Activated CD8-positive, alpha-beta memory T cell treated with anti-CD3 and anti-CD28 coated beads, Interleukin-2, amount 10 ng/mL, durations not matched to agents 7 days and 5 days (primary cell): ENCODE measurements at places on chromosomes 2 and 18.

DNA sequence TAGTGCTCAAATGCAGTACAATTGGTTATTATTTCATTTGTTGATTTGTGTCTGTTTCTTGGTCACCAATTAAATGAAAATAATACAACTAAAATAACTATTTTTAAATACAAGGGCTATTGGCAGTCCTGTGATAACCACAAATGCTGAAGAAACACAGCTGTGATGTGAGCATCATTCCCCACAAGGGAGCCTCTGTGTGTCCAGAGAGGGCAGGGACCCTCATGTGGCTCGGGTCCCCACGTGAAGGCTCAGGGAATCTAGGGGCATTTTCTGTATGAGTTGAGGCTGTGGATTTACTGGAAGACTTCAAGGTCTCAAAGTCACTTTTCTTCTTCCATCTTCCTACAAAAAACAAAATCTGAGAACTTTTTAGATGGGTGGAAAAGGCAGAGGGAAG, 316.1 kb upstream of the RAB12 start:
- DNase-seq: no peak

DNA sequence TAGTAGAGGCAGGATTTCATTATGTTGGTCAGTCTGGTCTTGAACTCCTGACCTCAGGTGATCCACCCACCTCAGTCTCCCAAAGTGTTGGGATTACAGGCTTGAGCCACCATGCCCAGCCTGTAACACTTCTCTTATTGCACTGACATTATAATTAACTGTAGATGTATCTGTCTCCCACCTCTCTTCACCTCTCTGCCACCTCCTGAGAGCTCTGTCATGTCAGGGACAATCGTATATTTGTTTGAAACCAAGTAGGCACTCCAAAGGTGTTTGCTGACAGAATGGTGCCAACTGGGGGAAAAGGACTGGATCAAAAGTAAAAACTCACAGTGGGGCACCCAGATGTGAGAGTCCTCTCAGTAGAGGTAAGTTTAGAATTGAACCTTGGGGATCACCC, 17.3 kb upstream of the ME2 start:
- DNase-seq: no peak

GRCh38 chr2:209901172-209901571, 101.3 kb upstream of the RPE start:
- no peak for DNase-seq

- peak; percentile 78 for DNase-seq
Measured at GRCh38 chr18:80154293-80154692, 45.2 kb downstream of the ADNP2 start.

DNA sequence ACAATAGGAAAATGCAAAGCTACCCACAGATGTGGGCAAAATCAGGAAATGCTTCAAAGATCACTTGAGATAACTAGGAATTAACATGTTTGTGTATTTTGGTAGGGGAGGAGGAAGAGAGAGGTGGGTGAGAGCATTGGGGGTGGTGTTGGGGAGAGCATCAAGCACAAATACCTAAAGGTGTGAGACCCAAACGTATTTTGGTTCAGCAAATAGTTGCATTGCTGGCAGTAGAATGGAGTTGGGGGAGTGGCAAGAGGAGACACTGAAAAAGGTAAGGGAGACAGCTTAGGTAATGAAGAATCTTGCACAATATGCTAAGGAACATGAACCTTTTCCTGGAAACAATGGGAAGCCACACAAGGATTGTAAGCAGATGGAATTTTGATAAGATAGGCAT, 1.5 kb upstream of the PELI1 start:
- no peak for DNase-seq

- DNase-seq: no peak
Measured at GRCh38 chr2:3566806-3567205, 8.3 kb upstream of the RPS7 start.

DNA sequence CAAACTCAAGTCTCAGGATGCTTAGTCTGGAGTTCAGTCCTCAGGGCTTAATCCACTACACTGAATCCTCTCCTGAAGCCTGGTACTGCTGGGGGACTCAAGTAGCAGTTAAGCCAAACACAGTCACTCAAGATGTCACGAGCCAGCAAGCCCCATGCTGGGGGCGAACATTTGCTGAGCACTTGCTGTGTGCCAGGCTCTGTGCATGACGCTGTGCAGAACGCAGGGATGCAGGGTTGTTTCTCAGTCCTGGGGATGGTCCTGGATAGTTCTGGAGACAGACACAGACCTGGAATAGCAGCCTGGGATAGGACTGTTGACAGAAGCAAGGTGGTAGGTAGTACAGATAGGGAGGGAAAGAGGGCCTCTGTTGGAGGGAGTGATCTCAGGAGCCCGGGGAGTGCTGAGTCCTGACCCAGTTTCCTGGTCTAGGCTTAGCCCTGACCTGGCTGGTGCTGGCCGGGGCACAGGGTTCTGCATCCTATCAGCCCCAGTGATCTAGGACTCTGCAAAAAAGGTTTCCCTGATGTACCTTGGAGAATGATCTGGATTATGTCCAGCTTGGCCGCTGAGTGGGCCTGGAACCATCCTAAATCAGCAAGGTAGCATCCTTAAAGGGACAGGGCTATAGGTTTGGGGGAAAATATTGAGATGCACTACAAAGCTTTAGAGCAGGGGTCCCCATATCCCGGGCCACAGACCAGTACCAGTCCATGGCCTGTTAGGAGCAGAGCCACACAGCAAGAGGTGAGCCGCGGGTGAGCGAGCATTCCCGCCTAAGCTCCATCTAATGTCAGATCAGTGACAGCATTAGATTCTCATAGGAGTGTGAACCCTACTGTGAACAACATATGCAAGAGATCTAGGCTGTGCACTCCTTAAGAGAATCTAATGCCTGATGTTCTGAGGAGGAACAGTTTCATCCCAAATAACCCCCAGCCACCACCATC, 54.7 kb upstream of the OTOF start:
- no peak for DNase-seq

DNA sequence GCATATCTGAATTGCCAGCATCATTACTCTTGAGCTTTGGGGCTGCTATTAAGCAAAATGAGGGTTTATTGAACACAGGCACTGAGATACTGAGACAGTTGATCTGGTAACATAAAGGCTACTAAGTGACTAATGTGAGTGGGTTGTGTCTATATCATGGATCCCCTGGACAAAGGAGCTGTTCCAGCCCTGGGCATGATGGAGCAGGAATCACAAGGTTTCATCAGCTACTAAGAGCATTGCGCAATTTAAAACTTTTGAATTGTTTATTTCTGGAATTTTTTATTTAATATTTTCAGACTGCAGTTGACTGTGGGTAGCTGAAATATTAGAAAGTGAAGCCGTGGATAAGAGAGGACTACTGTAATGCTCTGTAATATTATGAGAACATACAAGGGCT, 73.5 kb downstream of the MGAT5 start:
- no peak for DNase-seq

DNA sequence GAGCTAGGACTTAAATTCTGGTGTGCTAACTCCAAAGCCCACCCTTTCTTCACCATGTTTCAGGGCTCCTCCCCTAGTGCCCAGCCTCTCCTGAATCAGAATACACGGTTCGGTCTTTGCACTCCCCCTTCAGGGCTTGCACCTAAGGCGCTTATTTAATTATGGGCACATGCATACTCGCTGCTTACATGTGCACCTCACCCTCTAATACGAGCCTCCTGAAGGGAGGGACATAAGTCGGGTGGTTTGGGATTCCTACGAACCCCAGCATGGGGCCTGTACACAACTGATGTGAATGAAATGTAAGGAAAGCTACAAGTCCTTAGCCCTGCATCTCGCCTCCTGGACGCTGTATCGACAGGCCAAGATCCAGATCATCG, 435 bp downstream of the IFT172 start:
- peak; percentile 50 for DNase-seq

DNA sequence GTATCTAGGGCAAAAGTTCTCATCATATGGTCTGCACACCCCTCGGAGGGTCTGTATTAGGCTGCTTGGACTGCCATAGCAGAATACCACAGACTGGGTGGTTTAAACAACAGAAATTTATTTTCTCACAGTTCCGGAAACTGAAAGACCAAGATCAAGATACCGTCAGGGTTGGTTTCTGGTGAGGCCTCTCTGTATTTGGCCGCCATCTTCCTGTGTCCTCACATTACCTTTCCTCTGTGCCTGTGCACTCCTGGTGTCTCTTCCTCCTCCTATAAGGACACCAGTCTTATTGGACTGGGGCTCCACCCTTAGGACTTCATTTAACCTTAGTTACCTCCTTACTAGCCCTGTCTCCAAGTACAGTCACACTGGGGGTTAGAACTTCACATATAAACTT, 132.5 kb downstream of the NCOA1 start:
- DNase-seq: no peak

GRCh38 chr18:48359626-48360025, 49.6 kb downstream of the ZBTB7C start:
- DNase-seq: no peak

DNA sequence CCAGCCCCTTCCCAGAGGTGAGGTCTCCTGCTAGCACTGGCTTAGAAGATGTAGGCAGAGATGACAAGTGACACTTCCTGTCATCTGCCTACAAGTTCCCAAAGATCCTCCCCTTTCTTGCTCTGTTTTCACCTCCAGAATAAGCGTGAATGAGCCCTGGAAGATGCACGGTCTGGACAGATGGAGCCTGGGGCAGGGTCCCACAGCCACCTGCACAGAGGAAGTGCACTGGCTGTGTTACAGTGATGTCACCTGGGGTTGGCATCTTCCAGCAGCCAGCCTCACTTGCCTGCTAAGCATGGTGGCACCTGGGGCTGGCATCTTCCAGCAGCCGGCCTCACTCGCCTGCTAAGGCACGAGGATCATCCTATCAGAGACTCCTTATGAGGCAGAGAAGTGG, 32.3 kb downstream of the TMEM18 start:
- DNase-seq: peak; percentile 22

GRCh38 chr2:62181843-62182242, 14.1 kb upstream of the B3GNT2 start:
- DNase-seq: no peak

DNA sequence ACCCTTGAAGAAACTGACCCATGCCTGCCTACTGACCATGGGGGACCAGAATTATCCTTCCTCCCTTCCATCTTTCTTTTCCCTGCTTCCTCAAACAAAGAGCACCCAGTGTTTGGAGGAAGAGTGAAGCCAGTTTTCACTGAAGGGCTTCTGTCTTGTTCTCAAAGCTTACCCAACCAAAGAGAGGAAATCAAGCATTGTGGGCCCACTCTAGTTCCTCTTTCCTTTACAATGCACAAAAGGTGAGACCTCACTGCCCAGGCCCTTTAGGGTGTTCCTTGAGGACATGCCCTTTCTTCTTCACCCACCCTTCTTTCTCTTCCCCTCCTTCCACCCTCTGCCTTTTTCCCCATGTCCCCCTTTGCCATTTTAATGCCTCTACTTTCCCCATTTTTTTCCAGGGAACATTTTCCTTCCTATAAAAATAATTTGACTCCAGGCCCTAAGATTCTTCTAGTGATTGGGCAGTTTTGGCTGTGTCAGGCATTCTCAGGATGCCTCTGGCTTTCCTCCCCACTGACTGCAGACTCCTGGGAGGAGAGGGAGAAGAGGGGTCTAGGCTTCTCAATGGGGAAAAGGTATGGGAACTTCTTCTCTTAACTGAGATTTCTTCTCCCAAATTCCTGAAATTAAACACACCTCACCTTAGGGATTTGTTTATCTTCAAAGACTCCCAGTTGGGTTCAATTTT, 126.6 kb upstream of the RMDN2 start:
- DNase-seq: no peak

GRCh38 chr2:65877331-65878010, 445.1 kb upstream of the SPRED2 start:
- no peak for DNase-seq

GRCh38 chr18:5073026-5073944, 123.8 kb downstream of the AKAIN1 start:
- peak; percentile 41 for DNase-seq

DNA sequence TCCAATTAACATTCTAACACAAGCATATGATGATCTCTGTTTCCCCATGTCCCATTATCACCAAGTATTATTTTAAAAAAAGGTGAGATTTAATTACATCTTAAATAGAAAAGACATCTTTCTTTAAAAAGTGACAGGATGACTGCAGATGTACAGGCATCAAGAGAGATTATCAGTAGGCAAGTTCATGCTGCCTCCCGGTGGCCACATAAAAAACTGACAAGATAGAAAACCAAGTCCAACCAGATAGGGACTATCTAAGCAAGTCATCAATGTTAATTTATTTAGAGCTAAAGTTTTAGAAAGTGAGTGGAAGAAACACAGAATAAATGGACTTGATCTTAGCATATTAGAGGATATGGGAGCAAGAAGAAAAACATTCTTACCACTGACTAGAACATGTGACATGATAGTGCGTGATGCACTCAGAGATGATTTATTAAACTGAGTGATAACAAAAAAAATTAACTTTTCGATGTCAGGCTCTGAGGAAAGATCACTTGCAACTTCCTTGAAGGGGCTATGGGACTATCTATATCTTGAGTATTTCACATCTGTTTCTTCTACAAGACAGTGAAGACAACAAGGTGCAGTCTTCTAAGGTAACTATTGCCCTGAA, 5.4 kb upstream of the TDRD15 start:
- no peak for DNase-seq

DNA sequence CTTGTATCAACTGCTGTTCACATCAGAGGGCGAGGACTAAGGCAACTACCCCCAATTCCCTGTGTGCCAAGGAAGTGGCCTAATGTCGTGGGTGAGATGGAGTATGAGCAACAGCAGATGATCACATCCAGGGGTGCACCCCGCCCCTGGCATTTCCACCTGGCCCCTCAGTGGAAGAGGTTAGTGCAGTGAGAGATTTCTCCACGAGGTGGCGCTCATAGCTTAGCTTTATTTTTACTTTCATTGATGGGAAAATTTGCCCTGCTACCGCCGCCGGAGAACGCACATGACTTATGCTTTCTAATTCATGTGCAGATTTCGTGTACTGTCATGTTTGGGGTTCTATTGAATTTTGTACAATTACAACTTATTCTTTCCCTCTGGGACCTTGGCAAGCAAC, 470.6 kb upstream of the MEX3C start:
- DNase-seq: peak; percentile 61

DNA sequence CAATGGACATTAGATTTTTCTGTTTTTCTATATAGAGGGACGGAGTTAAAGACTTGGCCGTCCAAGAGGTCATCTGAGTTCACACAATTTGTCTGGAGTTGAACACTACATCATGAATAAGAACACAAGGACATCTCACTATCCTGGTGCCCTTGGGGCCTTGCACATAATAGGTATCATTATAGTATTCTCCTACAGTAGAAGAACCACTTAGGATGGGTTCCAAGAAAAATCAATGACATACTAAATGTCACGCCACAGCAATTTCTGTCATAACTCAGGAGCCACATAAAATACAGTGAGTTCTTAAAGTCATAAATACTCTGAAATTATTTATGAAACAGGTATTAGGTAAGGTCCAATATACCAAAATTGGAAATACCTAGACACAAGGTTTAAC, 154.4 kb downstream of the NCKAP5 start:
- no peak for DNase-seq

DNA sequence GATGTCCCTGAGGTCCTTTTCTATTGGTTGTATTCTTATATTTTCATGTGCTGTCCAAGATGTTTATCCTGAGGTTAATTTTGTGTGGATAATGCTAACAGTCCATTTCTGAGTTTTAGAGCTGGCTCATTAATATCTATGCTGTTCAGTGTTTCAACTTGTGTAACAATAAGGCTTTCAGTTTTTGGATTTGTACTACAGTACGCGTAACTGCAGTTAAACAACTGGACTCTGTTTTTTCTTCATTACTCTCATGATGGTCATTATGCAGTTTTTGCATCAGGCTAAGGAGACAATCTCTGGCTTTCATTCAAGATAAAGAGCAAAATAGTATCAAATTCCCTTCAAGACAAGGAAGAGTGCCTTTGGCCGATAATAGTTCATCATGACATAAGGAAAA, 1364.8 kb downstream of the DPP10 start:
- no peak for DNase-seq
